ENCODE measurements at places on chromosomes 12 and 14.

DNA sequence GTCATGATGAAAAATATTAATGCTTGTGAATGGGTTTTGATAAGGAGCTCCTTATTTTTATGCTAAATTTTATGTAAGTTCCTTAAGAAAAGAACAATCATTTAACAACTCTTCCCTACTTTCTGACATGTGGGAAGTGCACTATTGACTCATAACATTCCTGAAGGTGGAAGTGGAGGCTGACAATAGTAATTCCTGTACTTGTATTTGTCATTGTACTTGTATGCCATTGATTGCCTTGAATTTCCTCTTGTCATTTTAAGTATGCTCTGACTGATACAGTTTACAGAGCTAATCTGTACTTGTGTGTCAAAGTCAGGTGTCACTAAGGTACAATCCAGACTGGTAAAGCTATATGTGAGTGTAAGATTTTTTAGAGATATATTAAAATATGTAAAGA lies 440.0 kb downstream of the SLC16A7 start:
- no peak for DNase-seq

DNA sequence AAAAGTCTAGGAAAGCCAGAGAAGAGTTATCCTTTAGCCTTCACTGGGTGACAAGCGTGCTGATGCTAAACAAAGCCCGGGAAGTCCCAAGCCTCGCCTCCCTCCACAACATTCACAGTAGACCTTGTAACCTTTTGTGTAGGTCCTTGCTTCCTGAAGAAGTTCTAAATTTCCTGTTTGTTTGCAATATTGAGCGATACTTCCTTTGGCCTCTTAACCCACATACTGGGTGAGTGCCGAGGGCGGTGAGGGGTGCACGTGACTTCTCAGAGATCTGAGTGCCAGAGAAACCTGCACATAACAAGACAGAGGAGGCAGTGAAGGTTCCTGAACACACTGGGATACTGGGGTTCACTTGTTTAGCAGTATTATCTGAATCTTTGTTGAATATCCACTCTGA lies 134.3 kb downstream of the PLXNC1 start:
- DNase-seq = peak; percentile 7

DNA sequence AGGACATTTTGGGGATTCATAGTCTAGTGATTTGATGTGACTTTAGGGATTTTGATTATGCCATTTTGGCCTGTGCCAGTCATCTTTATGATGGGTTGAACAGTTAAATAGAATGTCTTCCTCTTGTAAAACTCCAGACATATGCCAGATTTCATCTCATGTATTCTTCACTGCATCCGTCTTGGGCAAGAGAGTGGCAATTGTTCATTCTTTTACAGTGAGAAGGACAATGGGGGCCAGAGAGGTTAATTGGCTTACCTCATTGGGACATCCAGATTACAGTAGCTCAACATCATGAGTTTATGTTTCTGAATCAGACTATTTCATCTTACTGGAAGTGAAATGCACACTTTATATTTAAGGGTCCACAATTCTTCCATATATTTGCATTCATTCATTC lies 108.2 kb upstream of the SLC38A2 start:
- DNase-seq = no peak

GRCh38 chr12:46832130-46832704 lies 6.4 kb upstream of the SLC38A4 start:
- DNase-seq = no peak

DNA sequence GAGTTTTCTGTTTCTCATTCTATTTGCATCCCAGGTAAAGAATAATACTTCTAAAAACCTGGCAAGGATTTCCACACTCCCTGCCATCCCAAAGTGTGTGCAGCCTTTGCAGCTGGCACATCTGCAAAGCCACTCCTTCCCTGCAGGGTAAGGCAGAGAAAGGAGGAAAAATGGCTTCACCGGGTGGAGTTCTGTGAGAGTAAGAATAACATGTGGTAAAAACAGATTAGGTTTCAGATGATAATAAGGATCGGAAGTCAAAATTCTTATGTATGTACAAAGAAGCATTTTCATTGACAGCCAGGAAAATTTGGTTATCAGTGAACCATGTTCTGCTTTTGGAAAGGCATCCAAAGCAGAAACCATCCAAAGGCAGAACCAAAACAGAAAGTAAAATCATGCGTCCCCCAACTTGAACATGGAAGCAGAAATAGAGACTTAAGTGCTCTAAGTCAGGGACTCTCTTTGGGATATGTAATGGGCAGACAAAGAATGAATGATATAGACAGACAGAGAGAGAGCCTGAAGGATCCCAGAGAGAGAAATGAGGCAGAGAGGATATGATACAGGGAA lies 192.6 kb upstream of the CCDC196 start:
- no peak for DNase-seq

DNA sequence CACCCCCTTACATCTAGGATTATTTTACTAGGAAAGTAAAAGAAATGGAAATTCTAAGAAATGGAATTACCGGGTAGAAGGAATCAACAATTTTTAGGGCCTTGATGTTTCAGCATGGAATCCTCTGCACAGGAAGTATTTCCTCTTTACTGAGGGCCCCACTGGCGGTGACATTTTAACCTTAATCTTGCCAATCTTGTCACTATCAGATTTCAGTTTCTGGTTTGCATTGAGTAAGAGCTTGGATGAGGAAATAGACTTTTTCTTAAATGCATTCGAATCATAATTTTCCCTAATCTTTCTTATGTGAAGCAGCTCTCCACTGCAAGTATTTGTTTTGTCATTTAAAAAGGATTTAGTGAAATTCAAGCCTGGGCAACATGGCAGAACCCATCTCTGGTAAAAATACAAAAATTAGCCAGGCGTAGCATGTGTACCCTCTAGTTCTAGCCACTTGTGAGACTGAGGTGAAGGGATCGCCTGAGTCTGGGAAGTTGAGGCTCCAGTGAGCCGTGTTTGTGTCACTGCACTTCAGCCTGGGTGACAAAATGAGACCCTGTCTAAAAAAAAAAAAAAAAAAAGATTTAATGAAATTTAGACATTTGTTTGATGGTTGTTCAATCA lies 40.7 kb downstream of the TPCN1 start:
- DNase-seq = no peak

- DNase-seq = no peak
These were observed 311.0 kb downstream of the NELL2 start for GRCh38 chr12:44565163-44565562.

- no peak for DNase-seq
These were observed 264.3 kb upstream of the FOXN3 start for GRCh38 chr14:89681086-89682018.

GRCh38 chr14:90294872-90295271 lies 36.9 kb downstream of the NRDE2 start:
- no peak for DNase-seq

DNA sequence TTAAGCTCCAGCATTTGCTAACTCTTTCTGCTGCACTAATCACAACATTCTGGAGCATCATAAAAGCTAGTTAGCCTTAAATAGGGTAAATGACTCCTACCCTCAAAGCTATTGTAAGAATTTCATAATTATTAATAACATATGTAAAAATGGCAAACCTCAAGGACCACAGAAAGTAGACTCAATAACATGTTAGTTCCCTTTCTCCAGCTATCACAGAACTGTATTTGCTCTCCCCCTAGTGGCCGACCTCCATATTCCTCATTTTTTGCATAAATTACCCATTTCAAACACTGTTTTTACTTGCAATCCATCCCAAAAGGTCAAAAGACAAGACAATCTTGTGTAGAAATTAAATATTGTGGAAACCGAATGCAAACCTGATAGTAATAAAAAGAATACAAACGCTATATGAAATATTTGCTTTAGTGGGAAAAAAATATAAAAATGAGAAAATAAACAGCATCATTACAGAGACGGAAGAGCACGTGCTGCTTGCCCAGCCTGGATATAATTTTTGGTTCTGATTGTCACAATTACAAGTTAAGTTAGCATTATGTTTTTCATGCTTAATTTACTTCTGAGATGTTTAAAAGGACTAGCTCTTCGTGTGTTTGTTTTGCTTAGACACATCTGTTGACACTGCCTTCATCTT lies 97.9 kb downstream of the RERGL start:
- no peak for DNase-seq

GRCh38 chr12:32270818-32271710 lies 128.3 kb upstream of the FGD4 start:
- no peak for DNase-seq

DNA sequence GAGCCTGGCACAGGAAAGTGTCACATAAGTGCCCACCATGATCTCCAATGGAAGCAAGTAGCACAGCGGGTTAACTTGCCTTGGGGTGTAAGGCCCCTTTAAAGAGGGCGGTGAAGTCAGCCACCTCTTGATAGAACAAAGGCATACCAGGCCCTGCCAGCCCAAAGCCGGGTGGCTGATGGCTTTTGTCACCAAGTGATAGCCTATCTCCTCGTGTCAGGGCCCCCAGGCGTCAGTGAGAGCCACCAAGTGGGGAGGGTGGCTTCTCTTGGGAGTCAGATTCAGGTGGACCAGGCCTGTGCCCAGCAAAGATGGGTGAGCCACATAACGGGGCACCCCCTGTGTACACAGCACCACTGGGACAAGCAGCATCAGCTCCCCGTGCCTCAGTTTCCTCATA lies 8.3 kb upstream of the MYL2 start:
- DNase-seq = no peak

GRCh38 chr14:59847711-59848110 lies 22.9 kb downstream of the RTN1 start:
- DNase-seq = no peak

DNA sequence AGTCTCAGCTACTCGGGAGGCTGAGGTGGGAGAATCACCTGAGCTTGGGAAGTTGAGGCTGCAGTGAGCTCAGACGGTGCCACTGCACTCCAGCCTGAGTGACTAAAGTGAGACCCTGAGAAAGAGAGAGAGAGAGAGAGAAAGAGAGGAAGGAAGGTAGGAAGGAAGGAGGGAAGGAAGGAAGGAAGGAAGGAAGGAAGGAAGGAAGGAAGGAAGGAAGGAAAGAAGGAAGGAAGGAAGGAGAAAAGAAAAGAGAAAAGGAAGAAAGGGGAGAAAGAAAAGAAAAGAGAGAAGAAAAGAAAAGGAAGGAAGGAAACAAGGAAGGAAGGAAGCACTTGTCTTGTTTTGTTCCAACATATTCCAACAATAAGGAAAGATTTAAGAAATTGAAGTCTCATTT lies 7.8 kb downstream of the PRKD1 start:
- DNase-seq = no peak

- peak; percentile 14 for DNase-seq
These were observed 55.1 kb downstream of the MED13L start for GRCh38 chr12:116222358-116222757.

DNA sequence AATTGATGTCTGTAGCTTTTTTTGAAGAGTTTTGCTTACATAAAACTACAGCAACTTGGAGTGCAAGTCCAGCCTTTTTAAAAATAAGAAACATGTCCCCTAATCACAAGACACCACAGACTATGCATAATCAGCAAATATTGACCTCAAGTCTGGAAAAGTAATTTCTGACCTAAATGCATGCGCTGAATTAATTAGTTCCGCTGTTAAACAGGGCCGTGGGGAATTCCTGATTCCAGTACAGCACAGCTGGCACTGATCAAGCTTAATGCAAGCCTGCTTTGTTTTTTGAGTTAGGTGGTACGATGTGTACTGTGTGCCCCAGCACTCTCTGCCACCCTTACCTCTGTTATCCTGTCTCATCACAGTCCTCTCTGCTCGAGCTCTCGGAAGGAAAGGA lies 9.2 kb downstream of the MLH3 start:
- DNase-seq = no peak

GRCh38 chr14:80926397-80927082 lies 15.0 kb downstream of the CEP128 start:
- DNase-seq = no peak

DNA sequence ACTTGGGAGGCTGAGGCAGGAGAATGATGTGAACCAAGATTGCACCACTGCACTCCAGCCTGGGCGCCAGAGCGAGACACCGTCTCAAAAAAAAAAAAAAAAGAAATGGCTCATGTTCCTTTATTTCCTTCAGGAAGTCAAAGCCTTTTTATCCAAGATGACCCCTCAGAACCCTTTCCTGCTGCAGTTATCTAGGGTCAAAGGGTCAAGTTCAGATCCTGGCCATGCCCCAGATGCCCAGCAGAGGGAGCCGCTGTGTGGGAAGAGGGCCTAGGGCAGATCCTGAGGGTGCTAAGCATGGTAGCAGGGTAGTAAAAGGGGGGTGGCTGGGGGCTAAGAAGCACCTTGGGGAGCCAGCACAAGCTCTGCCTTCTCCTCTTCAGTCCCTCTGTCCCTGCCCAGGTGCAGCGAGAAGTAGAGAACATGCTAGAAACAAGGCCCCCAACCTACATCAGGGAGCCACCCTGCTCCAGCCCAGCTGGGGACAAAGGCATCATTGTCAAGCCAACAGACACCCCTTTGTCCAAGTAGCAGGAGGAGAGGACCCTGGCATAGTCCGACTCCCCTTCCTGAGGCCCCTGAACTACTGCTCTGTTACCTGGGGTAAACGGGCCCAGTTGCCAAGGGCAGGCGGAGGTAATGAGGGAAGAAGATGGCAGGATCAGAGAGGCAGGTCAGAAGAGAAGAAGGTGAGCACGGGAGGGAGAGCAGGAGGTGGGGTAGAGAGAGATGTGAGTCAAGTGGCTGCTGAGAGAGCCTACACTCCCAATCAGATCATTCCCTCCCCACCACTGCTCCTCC lies 6.5 kb downstream of the NFE2 start:
- DNase-seq = peak; percentile 18

GRCh38 chr12:11884706-11885105 lies 186.0 kb upstream of the BCL2L14 start:
- DNase-seq = no peak

DNA sequence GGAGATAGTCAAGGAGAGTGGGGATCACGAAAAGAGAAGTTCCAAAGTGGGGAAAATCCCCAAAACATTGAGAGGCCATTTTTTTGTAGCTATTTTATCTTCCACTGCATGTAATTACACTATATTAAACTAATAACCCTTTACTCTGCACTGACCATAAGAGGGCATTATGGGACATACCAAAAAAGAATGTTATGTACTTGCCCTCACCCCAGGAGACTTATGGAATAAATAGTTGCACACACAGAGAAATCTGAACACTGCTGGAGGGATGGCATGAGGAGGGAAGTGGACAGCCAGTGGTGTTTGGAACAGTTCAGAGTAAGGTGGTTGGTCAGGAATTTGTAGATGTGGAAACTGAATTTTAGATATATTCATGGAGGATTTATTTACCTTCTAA lies 422.9 kb downstream of the SNAPC1 start:
- DNase-seq = no peak

GRCh38 chr14:38553586-38553985 lies 297.7 kb upstream of the CLEC14A start:
- no peak for DNase-seq

GRCh38 chr14:95515080-95515489 lies 1.4 kb downstream of the SYNE3 start:
- DNase-seq = no peak
